Activated CD4-positive, alpha-beta T cell treated with anti-CD3 and anti-CD28 coated beads, Interleukin-2, amount 10 ng/mL, durations not matched to agents 24 days and 14 days (primary cell): ENCODE measurements at places on chromosomes 11 and 22.

- no peak for DNase-seq
Observed at GRCh38 chr11:120658071-120658423, 146.5 kb downstream of the GRIK4 start.

DNA sequence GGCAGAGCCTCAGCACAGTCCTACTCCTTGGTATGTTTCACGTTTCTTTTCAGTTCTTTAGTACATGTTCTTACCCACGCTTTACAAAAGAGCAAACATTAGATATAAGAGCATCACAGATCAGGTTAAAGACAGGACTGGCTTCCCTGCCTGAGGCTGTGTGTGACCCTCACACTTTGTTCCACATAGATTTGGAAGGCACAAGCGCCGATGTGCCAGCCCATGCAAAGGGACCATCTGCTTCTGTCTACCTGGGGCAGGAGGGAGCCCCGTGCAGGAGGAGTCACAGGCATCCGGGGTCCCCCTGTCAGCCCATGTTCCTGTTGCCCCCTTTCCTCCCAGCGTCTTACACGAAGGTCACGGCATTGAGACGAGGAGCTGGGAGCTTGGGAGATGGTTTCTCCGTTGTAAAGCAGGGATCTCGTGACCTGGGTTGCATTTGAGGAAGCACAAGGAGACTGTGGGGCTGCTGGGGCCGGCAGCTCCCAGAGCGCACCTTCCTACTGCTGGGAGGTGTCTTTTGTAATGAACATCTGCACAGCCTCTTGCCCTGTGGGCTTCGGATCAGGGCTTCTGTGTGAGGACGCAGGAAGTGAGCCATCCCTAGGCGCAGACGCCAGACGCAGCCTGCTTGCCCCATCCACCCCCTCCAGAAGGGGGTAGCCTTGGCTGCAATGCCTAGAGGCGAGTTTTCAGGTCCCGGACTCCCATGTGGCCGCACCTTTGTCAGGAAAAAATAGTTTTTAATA is 72.6 kb downstream of the SCN3B start:
- no peak for DNase-seq

- DNase-seq, result no peak
Observed at GRCh38 chr11:107490836-107491235, 33.2 kb upstream of the CWF19L2 start.

- DNase-seq, result no peak
Observed at GRCh38 chr22:43267332-43267980, 75.7 kb downstream of the SCUBE1 start.

DNA sequence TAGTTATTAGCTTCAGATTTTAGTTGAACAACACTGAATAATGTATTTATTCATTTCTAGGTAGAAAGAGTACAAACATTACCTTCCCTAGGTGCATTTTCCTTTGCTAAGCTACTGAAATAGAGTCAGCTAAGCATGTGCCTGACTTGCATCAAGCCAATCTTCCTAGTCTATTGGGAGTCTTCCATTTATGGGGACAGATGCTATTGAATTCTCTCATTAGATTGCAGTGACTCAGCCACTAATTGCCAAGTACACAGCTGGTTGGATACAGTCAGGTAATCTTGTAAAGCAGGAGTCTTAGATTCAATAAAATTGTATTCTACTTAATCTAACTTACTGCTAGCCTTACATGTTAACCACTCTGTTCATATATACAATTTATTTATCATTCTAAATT is 55.2 kb upstream of the RPS13 start:
- no peak for DNase-seq

DNA sequence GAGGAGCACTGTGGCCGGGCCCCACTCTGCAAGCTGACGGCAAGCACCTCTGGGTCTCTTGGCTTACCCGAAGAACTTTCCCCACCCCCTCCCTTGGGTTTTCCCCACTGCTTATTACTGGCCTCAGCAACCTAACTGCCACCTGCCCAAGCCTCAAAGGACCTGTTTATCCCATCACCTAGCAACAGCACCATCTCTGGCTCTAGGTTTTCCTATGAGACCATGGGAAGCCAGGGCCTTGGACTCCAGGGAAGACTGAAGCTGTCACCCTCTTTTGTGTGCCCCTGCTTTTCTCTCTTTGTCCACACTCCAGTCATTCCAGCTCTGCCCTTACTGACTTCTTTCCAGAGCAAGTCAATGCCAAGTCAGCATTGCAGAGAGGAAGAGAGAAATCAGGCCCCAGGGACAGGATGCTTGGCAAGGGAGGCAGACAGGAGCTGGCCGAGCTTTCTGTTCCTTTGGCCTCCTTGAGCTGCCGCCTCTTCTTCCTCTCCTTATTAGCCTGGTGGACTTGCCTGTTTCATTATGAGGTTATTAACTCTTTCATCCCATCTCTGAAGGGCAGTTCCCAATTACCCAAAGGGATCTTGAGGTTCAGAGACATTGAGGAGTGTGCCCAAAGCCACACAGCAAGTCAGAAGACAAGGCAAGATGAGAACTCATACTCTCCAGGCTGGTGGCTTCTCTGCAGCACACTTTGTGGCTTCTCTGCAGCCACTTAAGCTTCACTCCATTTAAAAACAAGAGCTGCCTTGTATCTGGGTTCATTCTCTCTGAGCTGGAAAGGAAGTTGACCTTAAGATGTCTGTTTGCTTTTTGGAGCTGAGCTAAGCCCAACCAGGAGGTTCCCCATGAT is at the start of gene SMIM35:
Gene SMIM35 (minus strand): TSS at position 51 of the 856 bp plus-strand sequence. CDS start 206 bp downstream, outside the sequence.
- DNase-seq, result no peak

- no peak for DNase-seq
Observed at GRCh38 chr11:45258982-45259530, 27.1 kb downstream of the SYT13 start.

GRCh38 chr11:123246749-123247495 is 51.9 kb upstream of the CLMP start:
- peak; percentile 94 for DNase-seq

- DNase-seq, result no peak
Observed at GRCh38 chr11:3178349-3178748, 13.2 kb upstream of the OSBPL5 start.

GRCh38 chr11:102317768-102318103 is 452 bp downstream of the BIRC3 start:
- DNase-seq, result no peak

GRCh38 chr11:82038154-82038553 is 695.5 kb downstream of the FAM181B start:
- DNase-seq, result no peak

DNA sequence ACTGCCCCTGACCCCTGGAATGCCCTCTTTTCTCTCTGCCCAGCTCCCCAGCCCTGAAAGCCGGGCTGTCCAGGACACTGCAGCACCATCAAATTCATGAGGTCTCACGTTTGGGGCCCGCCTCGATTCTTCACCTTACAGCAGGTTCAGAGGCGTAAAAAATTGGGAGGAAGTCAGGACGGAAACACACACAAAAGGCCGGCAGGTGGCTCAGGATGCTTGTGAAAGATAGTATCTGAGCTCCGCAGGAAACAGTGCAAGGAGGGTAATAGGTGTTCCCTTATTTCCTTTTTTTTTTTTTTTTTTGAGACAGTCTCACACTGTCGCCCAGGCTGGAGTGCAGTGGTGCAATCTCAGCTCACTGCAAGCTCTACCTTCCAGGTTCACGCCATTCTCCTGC is 4.1 kb downstream of the RFPL2 start:
- peak; percentile 70 for DNase-seq

GRCh38 chr22:42208362-42208761 is 62.1 kb downstream of the TCF20 start:
- DNase-seq, result no peak

DNA sequence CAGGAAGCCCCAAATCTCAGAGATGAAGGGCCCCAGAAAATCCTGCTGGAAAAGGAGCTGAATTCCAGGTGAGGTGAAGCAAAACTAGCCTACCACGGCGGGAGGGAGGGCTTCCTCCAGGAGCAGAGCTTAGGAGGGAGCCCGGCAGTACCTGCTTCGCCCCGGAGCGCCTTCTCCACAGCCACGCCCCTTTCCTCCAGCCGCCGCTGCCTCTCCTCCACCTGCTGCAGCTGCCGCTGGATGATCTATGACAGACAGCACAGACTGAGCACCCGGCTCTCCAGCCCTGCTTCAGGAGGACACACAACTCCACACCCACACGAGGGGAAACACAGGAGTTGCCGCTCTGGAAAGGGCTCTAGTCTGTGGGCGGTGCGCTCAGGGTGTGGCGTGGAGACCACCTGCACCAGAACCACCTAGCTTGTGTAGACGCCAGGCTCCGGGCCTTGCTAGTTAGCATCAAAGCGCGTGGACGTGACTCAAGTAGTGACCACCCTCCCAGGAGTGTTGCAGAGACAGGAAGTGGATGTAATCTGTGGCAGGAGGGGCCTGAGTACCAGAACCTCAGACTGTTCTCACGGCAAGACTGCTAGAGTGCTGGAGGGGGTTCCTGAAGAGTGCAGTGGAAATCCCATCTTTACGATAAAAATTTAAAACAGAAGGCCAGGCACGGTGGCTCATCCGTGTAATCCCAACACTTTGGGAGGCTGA is 34.6 kb upstream of the BID start:
- DNase-seq, result no peak

GRCh38 chr11:117319214-117319840 is 3.3 kb upstream of the BACE1 start:
- DNase-seq, result no peak

DNA sequence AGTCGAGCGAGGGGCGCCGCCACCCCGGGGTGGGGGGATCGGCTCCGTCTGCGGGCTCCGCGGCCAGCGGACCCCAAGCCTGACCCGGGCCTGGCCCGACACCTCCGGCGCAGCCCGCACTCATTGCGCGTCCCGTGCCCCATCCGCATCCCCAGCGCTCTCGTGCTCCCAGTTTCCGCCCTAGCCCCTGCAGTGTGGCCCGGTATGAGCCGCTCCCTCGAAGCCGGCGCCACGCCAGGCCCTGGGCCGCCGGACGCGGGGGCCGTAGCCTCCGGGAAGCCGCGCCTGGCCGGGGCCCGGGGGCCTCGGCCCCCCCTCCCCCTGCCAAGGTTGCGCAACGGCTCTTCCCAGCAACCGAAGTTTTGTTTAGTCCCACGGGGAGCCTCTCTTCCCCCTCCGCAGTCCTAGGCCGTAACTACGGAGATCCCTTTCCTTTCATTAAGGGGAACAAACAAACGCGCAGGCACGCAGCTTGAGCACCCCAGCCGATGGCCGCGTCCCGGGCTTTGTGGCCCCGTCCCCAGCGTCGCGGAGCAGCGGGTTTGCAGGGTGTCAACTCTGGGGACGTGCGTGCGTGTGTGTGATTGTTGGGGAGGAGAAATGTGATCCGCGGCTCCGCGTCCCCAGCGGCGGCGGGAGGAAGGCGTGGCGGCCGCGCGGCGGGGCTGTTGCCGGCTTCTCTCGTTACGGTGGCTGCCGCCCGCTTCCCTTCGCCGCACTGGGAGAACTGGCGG is 883 bp downstream of the HIPK3 start:
- DNase-seq, result peak; percentile 93

DNA sequence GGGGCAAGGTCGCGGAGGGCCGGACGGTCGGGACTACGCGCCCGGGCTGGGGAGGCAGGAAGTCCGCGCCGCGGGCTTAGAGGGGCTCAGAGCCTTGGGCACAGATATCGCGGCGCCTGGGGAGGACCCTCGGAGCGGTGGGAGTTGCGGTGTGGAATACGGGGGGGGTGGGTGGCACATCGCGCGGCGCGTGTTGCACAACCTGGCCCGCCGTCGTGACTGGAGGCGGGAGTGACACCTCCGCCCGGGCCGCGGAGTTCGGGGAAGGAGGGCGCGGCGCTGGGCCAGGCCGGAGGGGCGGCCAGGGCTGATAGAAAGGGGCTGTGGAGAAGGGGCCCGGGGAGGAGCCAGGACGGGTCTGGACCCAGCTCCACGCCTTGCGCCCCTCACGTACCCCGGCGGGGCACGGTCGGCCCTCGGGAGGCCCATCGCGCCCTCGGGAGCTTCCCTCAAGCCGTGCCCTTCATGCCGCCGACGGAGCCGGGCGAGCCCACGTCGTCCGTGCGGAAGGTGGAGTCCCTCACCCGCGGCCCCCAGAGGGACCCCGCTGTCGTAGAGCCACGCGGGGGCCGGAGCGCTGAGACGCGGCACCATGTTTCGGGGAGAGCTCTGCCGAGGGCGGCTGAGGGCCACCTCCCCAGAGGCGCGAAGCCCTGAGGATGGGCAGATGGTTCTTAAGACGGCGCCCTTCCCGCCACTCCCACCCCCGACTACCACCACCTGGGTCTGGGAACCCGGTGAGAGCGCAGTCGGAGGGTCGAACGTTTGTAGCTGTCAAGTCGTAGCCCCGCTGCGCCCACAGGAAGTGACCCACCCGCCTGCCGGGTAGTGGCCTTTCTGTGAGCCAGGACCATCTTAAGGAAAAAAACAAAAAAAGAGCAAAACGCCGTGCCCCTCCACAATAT is 729 bp downstream of the IL17RA start:
- peak; percentile 77 for DNase-seq

DNA sequence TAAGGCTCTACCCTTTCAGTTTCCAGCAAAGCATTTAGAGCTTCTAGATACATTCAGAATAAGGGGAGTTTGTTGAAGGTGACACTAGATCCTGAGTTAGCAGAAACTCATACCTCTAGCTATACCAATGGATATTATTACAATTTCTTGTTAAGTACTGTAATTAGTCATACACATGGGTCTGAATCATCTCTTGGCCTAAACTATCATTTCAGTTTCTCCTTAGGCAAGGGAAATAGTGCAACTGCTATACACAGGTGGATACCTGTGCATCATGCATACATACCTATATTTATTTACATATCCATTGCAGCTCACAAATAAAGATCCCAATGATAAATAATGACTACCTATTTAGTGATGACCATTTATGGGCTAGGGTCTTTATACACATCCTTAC is 45.1 kb upstream of the PAX6 start:
- DNase-seq, result no peak

GRCh38 chr11:26847459-26847858 is 125.6 kb upstream of the SLC5A12 start:
- no peak for DNase-seq

- DNase-seq, result no peak
Observed at GRCh38 chr11:30381879-30382278, 59.0 kb downstream of the ARL14EP start.

GRCh38 chr22:35330258-35330861 is 30.7 kb downstream of the TOM1 start:
- DNase-seq, result peak; percentile 86

GRCh38 chr22:45516923-45517675 is 14.4 kb downstream of the FBLN1 start:
- no peak for DNase-seq

DNA sequence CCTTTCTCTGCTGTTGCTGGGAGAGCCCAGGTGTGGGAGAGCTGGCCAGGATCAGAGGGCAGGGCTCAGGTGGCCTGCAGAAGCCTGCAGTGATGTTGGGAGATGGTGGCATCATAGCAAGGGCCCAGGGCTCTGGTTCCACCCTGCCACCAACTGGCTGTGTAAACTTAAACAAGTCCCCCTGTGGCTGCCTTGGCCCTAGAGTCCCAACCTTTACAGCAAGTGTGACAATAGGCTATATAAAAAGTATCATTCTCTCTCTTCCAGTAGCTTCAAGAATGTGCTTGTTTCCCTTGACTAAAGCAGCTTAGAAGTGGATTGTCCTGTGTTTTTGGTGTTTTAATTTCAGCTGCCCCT is 201.8 kb upstream of the E2F8 start:
- no peak for DNase-seq

DNA sequence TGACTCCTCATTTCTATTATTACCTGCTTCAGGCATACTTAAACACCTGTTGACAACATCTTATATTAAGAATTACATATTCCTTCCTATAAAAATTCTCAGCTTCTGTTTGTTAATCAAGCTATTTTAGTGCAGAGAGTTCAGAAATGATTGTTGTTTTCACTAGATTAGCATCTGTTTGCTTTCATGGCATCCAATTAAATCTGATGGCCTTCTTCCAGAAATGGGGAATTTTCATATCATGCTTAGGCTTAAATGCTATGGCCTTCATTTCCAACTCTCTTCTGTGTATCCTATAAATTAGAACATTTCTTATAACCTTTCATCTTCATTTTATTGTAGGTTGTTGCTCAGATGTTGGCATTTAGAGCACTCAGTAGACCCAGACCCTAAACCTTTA is 180.0 kb downstream of the WNT11 start:
- no peak for DNase-seq
